ENCODE measurements at places on chromosomes 6 and 20. TPM values are rescaled to one million over a fixed set of nuclear protein-coding genes. Genes with fewer than 3 reads are reported as not detected.

The GJE1 gene
- not detected for total RNA-seq

DNA sequence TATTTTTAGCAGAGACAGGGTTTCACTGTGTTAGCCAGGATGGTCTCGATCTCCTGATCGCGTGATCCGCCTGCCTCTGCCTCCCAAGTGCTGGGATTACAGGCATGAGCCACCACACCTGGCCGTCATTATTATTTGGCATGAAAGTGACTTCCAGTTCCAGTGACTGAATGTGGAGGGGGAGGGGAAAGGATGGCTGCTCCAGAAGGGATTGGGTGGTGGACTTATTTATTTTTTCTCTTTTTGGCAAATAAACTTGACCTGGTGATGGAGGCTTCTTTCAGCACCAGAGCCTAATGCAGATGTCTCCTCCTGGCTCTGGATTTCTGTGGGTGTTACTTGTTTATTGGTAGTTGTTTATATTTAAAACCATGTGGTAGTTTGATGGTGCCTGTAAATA lies 16.9 kb upstream of the SLC22A23 start:
- no peaks in the 10 kb centered on the region for H3K36me3 ChIP-seq
- H3K4me1 ChIP-seq, result no peaks in the 10 kb centered on the region
- H3K27me3 ChIP-seq, result peaks cover 5% of the 10 kb centered on the region

DNA sequence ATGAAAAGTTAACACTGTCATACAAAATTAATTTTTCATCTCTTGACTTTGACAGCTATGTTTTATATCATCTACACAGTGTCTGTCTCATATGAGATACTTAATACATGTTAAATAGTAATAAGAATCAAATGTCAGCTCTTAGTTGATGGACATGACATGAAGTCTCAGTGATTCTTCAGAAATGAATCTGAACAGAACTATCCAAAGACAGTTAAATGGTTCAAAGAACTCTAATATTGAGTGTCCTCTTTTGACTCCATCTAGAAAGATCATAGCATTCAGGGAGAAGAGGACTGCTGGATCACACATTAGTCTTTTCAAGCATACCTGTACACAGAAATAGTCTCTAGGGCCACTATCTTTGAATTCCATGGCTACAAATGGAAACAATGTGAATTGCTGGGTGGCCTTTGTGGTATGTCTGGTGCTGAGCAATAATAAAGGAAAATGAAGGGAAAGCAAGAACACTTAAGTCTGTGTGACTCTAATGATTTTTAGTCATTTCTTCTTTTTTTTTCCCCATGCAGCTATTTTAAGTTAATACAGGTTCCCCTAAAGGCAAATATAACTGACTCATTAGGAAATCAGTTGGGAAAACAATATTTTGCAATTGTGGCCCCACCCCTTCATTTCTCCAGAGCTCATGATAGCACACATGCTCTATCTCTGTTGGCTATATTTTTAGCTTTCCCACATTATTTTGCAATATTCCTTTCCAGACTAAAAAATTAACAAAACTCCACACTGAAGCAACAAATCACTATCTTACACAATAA lies 367.5 kb downstream of the GRIK2 start:
- no peaks in the 10 kb centered on the region for H3K4me1 ChIP-seq
- DNase-seq, result no peak
- no peak overlapping the region for H3K4me3 ChIP-seq
- H3K27ac ChIP-seq, result no peak overlapping the region
- no peaks in the 10 kb centered on the region for H3K36me3 ChIP-seq
- no peaks in the 10 kb centered on the region for H3K27me3 ChIP-seq

DNA sequence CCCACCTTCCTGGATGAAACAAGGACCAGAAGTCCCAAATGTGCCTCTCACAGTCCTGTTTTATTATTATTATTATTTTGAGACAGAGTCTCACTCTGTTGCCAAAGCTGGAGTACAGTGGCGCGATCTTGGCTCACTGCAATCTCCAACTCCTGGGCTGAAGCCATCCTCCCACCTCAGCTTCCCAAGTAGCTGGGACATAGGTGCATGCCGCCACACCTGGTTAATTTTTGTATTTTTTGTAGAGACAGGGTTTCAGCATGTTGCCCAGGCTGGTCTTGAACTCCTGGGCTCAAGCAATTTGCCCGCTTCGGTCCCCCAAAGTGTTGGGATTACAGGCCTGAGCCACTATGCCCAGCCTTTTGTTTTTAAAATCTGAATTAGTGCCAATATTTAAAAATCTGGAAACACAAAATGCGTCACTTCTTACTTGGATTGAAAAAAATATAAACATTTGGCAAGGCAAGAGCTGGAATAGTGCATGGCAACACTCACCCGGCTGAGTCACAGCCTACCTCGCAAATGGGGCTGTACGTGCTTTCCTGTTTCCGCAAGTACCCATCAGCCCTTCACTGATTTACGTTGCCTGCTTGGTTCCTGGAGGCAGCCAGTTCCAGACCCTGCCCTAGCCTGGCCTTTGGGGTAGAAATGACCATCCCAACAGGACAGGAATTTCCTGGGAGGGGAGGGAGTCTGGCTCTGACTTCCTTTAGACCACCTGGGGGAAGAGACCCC lies 6.3 kb downstream of the SDCBP2 start:
- H3K36me3 ChIP-seq, result peaks cover 4% of the 10 kb centered on the region
- H3K4me1 ChIP-seq, result peaks cover 13% of the 10 kb centered on the region
- no peak for DNase-seq
- H3K27me3 ChIP-seq, result no peaks in the 10 kb centered on the region
- H3K4me3 ChIP-seq, result no peak overlapping the region

DNA sequence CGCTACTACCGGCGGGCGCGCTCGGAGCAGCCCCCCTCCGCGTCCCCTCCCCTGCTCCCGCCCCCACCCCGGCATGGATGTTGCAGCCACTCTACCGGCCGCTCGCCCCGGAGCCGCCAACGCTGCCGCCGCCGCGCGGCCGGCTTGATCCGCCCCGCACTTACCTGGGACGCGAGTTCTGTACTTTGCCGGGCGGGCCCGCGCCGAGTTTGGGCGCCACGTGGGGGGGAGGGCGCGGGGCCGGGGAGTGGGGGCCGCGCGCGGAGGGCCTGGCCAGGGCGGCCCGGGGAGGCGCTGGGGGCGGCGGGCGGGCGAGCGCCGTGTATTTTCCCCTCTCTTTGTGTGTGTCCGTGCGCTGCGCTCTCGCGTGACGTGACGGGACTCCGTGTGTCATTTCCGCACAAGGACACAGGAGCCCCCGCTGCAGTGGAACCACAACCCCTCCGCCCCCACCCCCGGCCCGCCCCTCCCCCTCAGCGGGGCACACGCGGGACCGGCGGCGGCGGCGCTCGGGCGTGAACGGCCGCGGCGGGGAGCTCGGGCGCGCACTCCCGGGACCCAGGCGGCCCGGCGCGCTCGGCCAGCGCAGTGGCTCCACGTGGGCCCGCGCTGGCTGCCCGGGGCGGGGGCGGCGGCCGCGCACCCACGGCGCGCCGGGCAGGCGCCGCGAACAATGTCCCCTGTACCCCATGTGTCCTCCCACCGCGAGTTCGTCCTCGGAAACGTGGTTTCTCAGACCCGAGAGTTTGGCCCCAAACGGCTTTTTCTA lies at the start of gene BEND3:
Gene BEND3 (minus strand): TSS at position 590 of the 769 bp plus-strand sequence. CDS start 16,230 bp downstream, outside the sequence.
- peak within 1 kb of the TSS; percentile 71 for H3K4me3 ChIP-seq
- no peak within 1 kb of the TSS for H3K27ac ChIP-seq
- peaks cover 17% of the 10 kb centered on the region for H3K27me3 ChIP-seq
- DNase-seq, result peak; percentile 40

DNA sequence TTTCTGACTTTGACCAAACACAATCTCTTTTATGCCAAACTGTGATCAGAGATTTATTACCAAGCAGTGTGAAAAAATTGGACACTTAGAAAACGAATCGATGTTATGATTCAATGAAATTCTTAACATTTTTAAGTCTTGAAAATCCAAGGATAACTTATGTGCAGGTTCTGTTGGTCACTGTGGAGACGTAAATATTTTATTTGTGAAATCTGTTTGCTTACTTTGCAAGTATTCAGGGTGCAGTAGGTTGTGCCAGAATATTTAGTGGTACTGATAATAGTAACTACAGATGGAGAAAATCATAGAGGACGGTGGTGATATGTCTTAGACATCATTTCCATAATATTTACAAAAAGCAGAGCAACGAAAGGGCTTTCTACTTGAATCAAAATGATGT lies 97.3 kb downstream of the BMP2 start:
- no peak overlapping the region for H3K4me3 ChIP-seq
- H3K4me1 ChIP-seq, result no peaks in the 10 kb centered on the region
- DNase-seq, result no peak
- no peak overlapping the region for H3K27ac ChIP-seq

GRCh38 chr6:15473741-15474161 lies 189.1 kb downstream of the DTNBP1 start:
- DNase-seq, result no peak
- peaks cover 29% of the 10 kb centered on the region for H3K36me3 ChIP-seq
- no peak overlapping the region for H3K27ac ChIP-seq
- no peaks in the 10 kb centered on the region for H3K27me3 ChIP-seq
- H3K4me1 ChIP-seq, result peaks cover 2% of the 10 kb centered on the region
- no peak overlapping the region for H3K4me3 ChIP-seq
